Heart right ventricle (tissue), 16 donors: ENCODE measurements at places on chromosomes 1 and 21. TPM values are rescaled to one million over a fixed set of nuclear protein-coding genes. Genes with fewer than 3 reads are reported as not detected.
A peak's percentile ranks its signal among the peaks of the same experiment; 100 is the strongest.

- DNase-seq = no peak
Observed at GRCh38 chr1:30447701-30448100, 275.7 kb downstream of the MATN1 start.

- DNase-seq = no peak
Observed at GRCh38 chr1:222004034-222004433, 262.1 kb upstream of the DUSP10 start.

- no peak for DNase-seq
Observed at GRCh38 chr1:158022554-158023312, 29.3 kb downstream of the KIRREL1 start.

DNA sequence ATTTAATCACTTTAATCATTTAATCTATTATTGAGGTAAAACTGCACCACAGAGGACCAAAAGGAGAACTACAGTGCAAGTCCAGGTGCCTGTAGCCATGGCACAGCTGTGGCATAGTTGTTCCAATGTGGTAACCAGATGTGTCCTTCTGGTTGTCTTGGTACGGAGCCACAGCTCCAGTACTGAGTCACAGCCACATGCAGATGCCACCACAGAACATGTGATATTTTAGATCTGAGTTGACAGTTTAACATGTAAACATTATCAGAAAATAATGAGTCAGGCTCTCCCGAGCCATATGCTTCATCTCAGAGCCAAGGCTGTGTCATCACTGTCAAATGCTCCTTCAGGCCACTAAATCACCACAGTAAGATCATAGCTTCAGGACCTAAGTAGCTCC lies 56.4 kb upstream of the RGS7 start:
- DNase-seq = no peak

DNA sequence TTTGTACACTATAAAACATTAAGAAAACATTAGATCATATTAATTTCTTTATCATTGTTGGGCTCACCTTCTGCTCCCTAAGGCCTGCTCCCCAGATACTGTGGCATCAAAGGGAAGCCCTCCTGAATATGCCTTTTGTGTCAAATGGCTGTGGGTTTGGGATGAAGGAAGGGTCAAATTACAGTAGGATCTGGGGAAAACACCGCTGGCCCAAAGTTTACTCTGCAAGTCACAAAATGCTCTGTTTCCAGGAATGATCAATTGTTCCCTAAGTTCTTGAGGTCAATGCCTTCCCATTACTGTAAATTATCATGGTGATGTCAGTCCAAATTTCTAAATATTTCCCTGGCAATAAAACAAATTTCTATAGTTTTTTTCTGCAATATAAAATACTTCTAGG lies 6.8 kb upstream of the ITLN2 start:
- DNase-seq = no peak

GRCh38 chr1:94836891-94837290 lies 16.7 kb downstream of the SLC44A3 start:
- no peak for DNase-seq

GRCh38 chr1:167926486-167926997 lies 9.9 kb upstream of the DCAF6 start:
- no peak for DNase-seq

- no peak for DNase-seq
Observed at GRCh38 chr21:42198929-42199867, 19.7 kb upstream of the ABCG1 start.

- no peak for DNase-seq
Observed at GRCh38 chr1:9705337-9706093, 54.0 kb downstream of the PIK3CD start.

GRCh38 chr1:43056981-43057391 lies 98.3 kb upstream of the SLC2A1 start:
- DNase-seq = no peak

DNA sequence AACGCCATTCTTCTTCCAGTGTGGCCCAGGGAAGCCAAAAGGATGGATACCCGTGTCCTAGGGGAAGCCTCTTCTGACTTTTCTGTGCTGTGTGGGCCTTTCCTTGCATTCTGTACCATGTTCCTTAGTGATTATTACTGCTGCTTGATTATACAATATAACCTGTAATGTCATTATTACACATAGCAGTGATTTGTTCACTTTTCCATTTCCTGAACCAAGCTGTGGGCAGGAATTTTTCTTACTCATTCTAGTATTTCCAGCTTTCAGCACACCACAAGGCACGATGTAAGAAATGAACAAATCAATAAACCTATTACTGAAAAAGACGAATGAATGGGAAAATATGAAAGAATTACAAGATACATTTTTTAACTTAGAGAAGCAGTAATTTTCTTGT lies 8.4 kb upstream of the USP33 start:
- no peak for DNase-seq

DNA sequence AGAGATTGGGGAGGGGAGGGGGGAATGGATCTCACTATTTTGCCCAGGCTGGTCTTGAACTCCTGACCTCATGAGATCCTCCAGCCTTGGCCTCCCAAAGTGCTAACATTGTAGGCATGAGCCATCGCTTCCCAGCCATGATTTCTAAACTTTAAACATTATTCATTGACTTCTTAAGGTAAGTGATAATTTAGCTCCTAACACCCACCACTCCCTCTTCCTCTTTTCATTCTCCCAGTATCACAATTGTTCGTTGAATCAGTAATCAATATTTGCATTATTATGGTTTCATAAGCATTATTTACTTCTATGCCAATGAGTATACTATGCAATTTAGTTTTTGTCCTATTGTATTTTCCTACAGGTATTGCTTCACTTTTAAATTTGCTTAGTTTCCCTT lies 33.6 kb upstream of the SFPQ start:
- no peak for DNase-seq

DNA sequence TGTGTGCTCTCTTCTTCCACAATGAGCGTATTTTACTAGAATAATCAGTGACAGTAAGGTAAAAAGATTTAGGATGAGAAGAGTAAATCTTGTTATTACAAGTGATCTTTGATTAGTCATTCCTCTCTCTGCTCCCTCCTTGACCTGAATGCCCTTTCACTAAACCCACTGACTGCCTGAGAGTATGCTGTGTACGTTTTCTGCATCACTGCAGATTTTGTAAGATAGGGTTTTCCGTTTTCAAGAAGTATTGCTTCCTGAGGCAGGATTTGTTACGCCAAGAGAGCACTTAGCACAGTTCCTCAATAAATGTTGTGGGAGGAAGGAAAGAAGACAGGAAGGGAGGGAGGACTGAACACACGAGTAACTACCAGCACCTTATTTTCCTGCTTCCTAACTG lies 7.7 kb upstream of the LAMB3 start:
- no peak for DNase-seq

DNA sequence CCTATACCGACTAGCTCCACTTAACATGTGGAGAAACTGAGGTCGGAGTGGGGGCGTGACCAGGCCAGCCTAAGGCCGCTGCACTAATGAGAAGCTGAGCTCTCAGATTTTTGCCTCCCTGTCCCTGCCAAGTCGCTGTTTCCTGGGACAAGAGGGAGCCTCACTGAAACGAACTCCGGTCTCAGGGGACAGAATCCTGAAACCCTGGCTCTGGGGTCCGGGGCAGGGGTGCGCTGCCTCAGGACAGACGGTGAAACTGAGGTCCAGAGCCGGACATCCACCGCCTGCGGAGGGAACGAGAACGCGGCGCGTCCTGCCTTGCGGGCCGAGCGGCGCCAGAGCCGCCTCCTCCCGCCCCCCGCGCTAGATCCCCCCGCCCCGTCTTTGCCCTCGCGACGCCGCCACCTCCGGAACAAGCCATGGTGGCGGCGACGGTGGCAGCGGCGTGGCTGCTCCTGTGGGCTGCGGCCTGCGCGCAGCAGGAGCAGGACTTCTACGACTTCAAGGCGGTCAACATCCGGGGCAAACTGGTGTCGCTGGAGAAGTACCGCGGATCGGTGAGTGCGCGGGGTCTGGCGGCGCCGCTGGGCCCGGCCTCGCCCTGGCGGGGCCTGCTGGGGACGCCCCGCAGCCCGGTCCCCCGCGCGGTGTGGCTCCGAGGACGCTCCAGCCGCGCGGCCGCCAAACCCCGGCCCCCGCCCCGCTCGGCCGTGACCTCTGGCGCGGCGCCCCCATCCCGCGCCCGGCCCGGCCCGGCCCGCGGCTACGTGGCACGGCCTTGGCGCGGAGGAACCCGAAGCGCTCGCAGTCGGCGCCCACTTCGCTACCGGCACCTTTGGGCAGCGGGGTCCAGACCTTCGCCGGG lies at the start of gene GPX7:
GPX7 (plus strand) TSS at position 381 of the 865 bp plus-strand sequence; CDS start at position 420, 39 bp downstream.
- DNase-seq = peak; percentile 39

DNA sequence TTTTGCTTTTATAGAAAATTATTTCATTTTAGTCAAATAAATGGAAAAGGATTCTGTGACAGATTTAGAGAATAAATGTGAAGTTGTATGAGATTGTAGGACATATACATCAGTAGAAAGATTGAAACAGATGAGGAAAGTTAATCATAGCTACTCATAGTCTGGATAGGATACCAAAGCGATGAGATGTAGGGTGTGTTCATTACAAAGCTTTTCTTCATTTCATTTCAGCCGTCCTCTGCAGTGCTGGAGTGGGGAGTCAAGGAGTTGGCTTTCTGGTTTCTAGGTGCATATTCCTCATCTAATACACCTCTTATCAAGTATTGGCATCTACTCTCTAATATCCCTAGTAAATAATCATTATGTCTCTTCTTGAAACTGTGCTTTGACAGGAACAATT lies 149.5 kb upstream of the NEGR1 start:
- no peak for DNase-seq

- no peak for DNase-seq
Observed at GRCh38 chr1:6523566-6523965, 30.7 kb downstream of the NOL9 start.

DNA sequence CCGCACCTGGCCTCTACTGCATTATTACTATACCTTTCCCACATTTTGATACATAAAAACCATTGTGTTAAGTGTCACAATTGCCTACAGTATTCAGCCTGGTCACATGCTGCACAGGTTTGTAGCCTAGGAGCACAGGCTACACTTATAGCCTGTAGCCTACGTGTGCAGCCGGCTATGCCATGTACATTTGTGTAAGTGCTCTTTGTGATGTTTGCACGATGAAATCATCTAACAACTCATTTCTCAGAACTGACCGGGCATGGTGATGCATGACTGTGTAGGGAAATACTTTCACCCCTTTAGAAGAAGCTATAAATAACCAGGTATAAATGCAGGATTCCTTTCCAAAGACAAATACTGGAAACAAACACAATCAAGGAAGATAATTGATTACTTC lies 12.1 kb downstream of the ERG start:
- DNase-seq = no peak

- DNase-seq = no peak
Observed at GRCh38 chr1:220920967-220921366, 41.7 kb downstream of the HLX start.

- no peak for DNase-seq
Observed at GRCh38 chr1:192162376-192162775, 4.1 kb downstream of the RGS18 start.

- no peak for DNase-seq
Observed at GRCh38 chr21:37181059-37181458, 86.1 kb downstream of the VPS26C start.

- DNase-seq = no peak
Observed at GRCh38 chr1:33296824-33297223, 24.1 kb downstream of the A3GALT2 start.

KIF2C gene
- 0.73 TPM for total RNA-seq

RSPH1 gene
- not detected for total RNA-seq

FAM3B gene
- not detected for total RNA-seq

DIRAS3 gene
- 52.7 TPM for total RNA-seq

MYOM3 gene
- 309 TPM for total RNA-seq

CACHD1 gene
- 2.4 TPM for total RNA-seq

SPATA45 gene
- total RNA-seq = not detected

LDLRAD2 gene
- total RNA-seq = not detected

ERG gene
- total RNA-seq = 17.0 TPM

HMGN2 gene
- total RNA-seq = 109 TPM

TEX50 gene
- not detected for total RNA-seq

FAM151A gene
- 1.9 TPM for total RNA-seq
